CD4-positive, alpha-beta T cell treated with Interleukin-12 subunit alpha and Interleukin-12 subunit beta, for 1 hour (primary cell): ENCODE measurements at places on chromosomes 3 and 15.

- no peak for DNase-seq
These were observed 54.7 kb upstream of the ONECUT1 start for GRCh38 chr15:52844823-52845222.

- no peak for DNase-seq
These were observed 92.3 kb upstream of the TJP1 start for GRCh38 chr15:29914511-29914926.

DNA sequence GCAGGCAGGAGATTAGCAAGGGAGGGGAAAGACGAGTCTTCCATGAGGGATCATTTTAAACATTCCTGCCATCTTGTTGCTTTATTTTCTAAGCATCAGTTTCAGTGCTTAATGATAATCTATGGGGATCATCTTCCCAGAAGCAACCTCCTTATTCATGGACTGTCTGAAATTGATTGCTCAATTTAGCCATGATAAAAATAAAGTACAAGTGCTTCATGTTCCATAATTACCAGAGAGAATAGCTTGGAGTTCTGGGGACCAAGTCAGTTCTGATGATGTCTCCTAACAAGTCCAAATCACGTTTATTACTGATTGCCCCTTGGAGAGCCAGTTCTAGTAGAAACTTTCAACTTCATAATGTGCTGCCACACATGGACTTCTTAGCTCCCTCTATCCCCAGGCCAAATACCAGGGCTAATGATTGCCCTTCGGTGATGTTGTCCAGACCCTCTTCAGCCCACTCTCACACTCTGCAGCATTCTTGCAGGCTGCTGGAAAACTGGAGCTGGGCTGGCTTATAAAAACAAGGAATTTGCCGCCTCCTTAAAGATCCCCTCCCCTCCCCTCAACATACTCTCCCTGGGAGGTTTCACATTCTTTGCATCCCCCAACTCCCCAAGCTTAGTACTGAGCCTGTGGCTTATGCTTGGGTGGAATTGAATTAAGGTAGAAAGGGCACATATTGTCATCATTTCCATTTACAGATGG lies 222.1 kb upstream of the ADAMTS9 start:
- no peak for DNase-seq

GRCh38 chr3:117567906-117568305 lies 858.3 kb downstream of the TUSC7 start:
- no peak for DNase-seq

DNA sequence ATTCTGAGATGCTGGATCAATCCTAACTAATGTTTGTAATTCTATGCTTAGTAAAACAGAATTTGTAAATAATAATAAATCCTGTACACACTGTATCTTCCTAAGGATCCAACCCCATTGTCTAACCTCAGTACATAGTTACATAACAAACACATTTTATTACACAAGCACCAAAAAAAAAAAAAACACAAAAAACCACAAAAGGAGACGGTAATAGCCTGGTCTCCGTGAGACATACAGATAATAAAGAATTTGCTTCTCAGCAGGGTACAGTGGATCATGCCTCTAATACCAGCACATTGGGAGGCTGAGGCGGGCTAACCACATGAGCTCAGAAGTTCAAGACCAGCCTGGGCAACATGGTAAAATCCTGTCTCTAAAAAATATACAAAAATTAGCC lies 558.7 kb downstream of the MAGI1 start:
- DNase-seq, result no peak

DNA sequence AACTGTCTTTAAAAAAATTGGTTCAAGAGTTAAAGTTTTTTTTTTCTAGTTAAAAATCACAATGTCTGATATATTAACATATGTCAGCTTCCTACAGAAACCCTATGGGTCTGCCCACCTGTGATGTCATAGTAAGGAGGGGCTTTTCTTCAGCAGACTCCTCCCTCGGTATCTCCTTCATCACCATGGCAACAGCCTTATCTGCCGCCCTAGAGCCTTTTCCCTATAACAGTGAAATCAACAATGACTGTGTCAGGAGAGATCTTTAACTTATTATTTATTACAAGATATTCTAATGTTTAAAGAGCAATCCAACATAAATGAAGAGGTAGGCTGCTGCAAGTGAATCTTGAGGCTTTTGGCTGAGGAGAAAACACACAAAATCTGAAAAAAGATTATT lies 138.7 kb downstream of the PEX5L start:
- DNase-seq, result peak; percentile 28

GRCh38 chr3:30495172-30496065 lies 111.0 kb upstream of the TGFBR2 start:
- DNase-seq, result no peak

GRCh38 chr3:71921036-71921435 lies 136.1 kb upstream of the PROK2 start:
- no peak for DNase-seq

GRCh38 chr15:48300038-48300437 lies 31.2 kb upstream of the DUT start:
- no peak for DNase-seq

DNA sequence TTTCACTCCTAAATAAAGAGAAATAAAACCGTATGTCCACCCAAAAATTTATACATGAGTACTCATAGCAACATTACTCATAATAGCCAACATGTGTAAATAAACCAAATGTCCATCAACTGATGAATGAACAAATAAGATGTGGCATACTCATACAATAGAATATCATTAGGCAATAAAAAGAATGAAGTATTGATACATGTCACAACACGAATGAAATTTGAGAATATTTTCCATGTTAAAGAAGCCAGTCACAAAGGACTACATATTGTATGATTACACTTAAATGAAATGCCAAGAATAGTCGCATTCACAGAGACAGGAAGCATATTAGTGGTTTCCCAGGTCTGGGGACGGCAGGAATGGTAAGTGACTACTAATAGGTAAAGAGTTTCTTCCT lies 869.2 kb downstream of the IGSF11 start:
- DNase-seq, result no peak

GRCh38 chr3:172516318-172517214 lies 6.7 kb downstream of the TNFSF10 start:
- DNase-seq, result no peak

DNA sequence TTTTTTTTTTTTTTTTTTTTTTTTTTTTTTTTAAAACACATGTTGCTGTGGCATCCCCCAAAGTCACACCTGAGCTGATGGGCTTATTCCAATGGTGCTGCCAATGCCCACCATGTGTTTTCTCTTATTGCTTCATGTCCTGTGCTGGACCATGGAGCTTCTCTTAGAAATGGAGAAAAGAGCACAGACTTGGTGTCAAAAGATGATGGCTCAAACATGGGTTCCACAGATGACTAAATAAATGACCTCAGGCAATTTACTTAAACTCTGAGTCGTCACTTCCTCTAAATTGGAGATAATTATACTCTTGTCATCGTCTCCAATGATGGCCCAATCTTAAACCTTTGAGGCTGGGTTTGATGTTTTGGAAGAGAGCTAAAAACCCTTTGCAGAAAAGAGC lies 28.1 kb downstream of the CHST2 start:
- DNase-seq, result no peak

DNA sequence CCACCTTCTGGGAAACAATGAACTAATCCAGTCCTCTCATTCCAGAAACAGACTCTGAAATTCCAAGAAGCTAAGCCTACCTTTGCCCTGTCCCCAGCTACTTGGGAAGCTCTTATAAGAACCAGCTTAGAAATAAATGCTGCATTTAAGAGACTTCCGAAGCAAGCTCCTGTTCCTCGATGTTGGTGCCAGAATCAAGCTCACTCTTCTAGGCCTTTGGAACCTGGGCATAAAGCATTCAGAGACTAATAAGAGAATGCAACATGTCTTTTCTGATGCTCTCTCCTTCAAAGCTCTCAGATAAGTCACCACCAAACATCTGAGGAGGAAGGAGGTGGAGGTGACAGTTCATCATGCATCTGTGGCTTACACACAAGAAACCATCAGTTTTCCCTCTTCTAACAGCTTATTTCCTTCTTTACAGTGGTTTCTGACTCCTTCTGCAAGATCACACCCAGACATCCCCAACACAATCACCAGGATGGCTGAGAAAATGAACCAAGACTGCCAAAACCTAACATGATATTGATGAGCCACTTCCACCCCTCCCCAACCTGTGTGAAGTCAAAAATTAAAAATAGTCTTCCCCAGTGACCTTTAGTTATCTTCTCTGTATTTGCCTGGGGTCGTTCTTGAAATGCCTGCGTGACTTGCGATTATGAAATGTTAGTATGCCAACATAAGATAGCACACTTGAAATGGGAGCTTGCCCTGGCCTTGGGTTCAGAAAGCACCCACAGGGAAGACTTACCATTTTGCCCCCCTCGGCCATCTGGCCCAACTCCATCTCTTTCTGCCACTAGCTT lies 11.5 kb downstream of the ARHGEF3 start:
- peak; percentile 58 for DNase-seq

GRCh38 chr3:8887435-8888300 lies 75.6 kb downstream of the RAD18 start:
- no peak for DNase-seq

- DNase-seq, result no peak
These were observed 252.2 kb upstream of the RGMA start for GRCh38 chr15:93341164-93341563.

- no peak for DNase-seq
These were observed 189.4 kb downstream of the MFSD1 start for GRCh38 chr3:158991146-158991705.

DNA sequence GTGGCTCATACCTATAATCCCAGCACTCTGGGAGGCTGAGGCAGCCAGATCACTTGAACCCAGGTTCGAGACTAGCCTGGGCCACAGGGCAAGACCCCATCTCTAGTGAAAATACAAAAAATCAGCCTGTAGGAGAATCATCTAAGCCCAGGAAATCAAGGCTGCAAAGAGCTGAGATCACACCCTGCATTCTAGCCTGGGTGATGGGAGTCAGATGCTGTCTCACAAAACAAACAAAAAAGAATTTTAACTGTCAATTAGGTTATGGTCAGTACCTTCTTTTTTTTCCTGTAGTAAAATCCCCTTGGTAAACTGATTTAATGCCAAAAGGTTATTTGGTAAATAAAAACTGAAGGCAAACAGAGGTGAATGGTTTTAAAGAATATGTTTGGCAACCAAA lies 29.0 kb downstream of the TMCC1 start:
- DNase-seq, result no peak

GRCh38 chr3:76827701-76828226 lies 212.1 kb upstream of the ROBO2 start:
- no peak for DNase-seq

- no peak for DNase-seq
These were observed 404.9 kb downstream of the SQOR start for GRCh38 chr15:46039703-46040102.

DNA sequence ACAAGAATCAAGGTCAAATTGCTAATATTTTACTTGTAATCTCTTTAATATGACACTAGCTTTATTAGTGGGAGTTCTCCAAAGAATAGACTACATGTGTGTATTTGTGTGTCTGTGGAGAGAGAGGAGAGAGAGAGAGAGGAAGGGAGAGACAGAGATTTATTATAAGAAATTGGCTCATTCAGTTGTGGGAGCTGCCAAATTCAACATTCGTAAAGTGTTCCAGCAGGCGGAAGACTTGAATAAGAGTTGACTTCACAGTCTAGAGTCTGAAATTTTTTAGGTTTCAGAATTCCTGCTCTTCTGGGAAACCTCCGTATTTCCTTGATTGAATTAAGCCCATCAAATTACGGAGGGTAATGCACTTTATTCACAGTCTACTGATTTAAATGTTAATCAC lies 4.7 kb upstream of the CLDN1 start:
- no peak for DNase-seq

- no peak for DNase-seq
These were observed 184.1 kb upstream of the TLE3 start for GRCh38 chr15:70281811-70282307.

GRCh38 chr3:72432246-72432645 lies 416.0 kb downstream of the SHQ1 start:
- DNase-seq, result no peak

DNA sequence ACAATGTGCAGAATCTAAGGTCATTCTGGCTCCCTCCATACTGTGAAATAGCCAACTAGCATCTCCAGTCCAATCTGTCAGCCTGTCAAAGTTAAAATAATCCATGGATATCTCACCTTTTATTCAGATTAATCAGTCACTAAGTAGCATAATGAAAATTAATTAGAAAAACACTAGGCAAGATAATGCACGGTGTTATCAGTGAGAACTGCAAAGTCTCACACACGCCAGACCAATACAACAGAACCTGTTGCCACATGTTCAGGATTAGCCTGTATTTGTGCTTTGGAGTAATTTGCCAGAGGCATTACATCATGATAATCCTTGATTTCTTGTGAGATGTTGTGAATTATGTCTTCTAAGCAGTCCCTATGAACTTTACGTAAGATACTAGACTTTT lies 820.4 kb upstream of the ALCAM start:
- DNase-seq, result no peak

DNA sequence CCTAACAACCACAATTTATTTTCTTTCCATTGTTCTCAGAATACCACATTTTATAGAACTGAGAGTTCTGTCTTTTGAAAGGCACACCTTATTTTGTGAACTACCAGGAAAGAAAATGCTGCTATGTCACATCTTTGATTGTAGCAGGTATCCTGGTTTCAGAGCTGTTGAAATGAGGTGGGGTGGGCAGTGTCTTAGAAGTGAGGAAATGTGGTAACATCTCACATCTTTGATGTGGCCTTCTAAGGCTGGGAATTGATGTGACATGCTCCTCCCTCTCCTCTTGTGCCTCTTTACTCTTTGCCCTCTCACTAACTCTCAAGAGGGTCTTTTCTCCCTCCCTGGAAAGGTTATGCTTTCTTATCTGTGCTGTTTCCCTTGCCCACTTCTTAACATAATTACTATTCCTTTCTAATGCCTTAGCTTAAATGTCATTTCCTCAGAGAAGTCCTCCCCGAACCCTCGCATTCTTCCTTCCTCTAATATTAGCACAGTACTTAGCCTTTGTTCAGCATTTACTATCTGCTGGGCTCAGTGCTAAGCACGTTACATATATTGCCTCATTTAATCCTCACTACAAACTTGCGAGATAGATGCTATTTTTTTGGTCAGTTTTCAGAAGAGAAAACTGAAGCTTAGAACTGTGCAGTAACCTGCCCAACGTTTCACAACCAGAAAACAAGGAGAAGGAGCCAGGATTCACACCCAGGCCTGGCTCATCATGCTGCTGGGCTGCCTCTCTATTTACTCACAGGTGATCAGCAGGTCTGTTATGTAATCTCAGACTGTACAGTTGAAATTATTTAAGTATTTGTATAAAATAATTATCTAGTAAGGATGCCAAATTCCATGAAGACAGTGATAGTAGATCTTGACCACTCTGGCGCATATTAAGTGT lies 24.0 kb upstream of the SPTSSB start:
- DNase-seq, result peak; percentile 49

DNA sequence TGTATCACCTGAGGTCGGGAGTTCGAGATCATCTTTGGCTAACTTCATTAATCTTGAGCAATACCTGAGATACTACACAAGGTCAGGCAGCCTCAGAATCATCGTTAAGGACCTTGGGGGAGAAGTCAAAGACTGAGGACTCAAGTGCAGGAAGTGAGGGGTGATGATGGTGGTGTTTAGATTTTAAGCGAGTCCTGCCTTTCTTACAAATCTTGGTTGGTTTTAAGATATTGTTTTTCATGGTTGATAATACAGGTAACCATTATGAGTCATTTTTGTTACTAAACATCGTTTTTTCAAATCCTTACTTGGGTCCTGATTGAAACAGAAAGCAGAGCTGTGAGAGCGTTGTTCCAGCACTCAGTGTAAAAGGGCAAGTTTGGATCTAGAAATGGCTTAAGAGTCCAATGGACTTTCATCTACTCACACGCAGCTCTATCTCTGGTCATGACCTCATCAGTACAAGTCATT lies 4.1 kb downstream of the RASGRP1 start:
- peak; percentile 47 for DNase-seq
